SK-MEL-5 (cell line): ENCODE measurements at places on chromosomes 6 and 20. TPM values are rescaled to one million over a fixed set of nuclear protein-coding genes. Genes with fewer than 3 reads are reported as not detected.
A peak's percentile ranks its signal among the peaks of the same experiment; 100 is the strongest.

VSTM2L gene
- total RNA-seq, result 0.34 and 0.51 TPM in 2 replicates

DNA sequence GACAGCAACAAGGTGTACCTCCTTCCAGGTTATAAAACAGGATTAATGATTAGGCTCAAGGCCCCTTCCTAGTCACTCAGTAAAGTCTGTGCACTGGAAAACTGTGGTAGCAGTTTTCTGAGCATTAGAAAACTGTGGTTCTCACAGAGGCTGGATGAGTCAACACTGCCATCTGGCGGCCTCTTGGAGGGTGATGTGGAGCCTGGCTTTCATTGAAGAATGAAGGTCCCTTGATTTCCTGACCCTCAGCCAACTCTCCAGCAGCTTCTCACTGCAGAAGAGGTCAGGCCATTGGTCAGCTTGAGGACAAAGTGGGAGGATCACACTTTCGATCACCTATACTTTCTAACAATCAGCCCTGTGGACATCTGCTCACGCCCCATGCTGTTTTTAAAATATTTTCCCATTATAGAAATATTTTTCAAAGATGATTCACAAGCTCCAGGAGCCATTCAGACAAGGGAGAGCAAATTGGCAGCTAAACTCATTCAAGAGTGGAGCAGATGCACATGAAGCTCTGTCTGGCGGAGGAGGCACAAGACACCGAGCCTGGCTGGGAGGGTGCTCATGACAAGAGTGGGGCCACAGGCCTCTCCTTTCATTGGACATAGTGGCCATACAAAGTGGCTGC is 23.2 kb downstream of the PSMB1 start:
- DNase-seq, result peak; percentile 78

GRCh38 chr6:32984622-32985389 is 16.4 kb downstream of the BRD2 start:
- peak; percentile 90 for DNase-seq

DNA sequence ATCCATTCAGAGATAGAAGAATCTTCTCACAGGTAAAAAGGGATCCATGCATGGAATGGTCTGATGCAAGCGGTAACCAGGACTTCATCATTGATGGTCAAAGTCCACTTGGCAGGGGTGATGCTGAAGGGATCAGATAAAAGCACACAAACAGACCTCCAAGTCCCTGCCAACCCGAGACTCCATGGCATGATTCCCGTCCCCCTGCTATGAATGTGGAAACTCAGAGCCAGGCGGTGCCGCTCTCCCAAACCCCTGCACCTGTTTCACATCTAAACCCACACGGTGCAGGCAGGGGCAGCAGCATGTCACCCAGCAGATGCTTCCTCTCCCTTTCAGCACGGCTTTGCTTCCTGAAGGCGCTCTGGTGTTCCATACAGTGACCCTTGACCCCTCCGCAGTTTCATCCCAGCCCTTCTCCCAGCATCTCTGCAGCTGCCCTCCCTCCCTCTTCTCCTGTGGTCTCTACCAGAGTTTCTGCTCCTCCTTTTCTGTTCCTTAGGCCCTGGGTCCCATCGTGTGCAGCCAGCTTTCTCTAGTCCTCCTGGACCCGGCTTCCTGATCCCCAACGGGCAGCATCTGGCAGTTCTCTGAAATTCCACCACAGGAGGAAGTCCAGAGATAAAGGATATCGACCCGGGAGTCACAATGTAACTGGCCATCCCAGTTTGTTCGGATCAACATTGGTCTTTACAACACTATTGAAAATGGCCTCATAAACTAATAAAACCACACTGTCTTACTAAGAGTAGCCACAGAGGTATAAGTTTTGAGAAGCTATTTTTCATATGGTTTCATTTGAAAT is 235.0 kb downstream of the TTLL2 start:
- DNase-seq, result no peak

DNA sequence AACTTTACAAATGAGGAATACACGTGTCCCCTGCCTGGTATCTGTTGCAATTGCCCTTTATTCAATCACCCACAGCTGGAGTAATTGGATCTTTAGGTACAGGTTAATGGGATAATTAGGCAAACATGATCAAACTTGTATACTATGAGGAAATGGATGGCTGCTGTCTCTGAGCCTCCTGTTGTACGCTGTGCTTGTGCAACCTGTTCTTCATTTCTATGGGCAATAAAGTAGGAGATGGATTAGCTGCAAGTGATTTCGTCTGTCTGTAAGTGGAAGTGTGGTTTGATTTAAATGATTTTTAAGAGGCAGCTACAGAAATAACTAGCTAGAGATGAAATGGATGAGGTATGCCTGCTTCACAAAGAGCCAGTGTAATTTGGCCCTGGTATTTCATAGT is 474.1 kb downstream of the RNF144B start:
- DNase-seq, result no peak

DNA sequence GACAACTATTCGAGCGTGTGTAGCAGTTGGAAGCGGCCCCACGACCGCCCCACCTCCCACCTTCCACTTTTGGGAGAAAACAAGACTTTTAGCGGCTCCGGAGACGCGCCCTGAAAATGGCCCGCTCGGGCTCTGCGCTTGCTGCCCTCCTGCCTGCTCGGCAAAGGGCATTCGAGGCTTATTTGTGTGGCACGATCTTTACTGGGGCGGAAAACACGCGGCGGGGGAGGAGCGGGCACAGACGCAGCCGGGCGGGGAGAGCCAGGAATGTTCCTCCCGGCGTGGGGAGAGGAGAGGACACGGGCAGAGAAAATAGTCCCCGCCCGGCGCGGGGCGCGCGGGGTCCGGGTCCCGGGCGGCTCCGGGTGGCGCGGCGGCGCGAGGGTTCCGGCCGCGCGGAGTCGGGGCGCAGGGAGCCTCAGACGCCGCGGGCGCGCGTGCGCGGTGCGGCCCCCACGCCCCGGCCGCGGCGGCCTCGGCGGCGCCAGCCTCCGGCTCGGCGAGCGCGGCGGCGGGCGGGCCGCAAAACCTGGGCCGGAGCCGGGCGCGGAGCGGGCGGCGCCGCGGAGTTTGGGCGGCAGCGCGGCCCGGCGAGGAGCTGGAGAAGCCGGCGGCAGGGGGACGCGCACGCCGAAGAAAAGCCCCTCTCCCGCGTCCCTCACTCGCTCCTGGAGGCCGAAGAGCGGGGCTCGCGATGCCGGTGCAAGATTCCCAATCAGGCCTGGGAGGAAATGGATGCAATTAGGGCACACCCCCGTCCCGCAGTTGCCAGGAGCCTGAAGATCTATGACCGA is 90.0 kb upstream of the ARID1B start:
- peak; percentile 53 for DNase-seq

- no peak for DNase-seq
Measured at GRCh38 chr20:17138237-17138636, 88.6 kb upstream of the PCSK2 start.

DNA sequence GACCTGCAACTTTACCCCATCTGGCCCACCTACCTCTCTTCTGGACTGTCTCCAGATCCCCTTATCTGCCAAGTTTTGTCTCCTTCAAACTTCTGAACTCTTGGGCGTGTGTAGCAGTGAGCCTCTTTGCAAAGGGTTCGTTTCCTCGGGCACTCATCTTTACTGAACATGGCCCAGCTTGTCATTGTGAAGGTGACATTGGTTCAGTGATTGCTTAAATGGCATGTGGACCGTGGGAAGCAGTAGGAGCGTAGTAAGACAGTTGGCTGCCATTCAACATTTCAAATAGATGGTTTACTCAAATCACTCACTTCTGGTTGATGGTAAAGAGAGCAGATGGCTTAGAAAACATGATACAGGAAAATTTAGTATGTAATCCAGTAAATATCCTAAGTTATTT is 34.8 kb upstream of the KIF25 start:
- no peak for DNase-seq

GRCh38 chr6:28953585-28954258 is 29.9 kb upstream of the TRIM27 start:
- peak; percentile 45 for DNase-seq

- DNase-seq, result peak; percentile 3
Measured at GRCh38 chr6:99739526-99739925, 132.9 kb downstream of the PRDM13 start.

- no peak for DNase-seq
Measured at GRCh38 chr6:36744304-36744673, 46.7 kb downstream of the RAB44 start.
